Iris pigment epithelial cell (primary cell): ENCODE measurements at places on chromosomes 12 and 14.

DNA sequence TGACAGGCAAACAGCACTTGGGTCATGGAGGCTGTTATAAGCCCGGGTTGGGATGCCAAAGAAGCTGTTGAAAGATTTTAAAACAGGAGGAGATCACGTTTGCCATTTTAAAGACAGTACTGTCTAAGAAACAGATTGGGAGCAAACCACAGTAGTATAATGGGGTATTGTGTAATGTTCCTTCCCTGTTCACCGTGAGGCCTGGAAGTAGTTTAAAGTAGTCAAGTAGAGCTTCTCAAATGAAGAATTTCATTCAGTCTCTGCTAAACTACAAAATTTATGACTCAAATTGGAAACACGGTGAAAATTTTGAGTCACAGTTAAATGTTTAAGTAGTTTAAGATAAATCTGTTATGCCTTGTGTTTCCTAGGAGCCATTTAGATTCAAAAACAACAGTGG lies 35.8 kb downstream of the ATP2A2 start:
- peak; percentile 88 for DNase-seq

DNA sequence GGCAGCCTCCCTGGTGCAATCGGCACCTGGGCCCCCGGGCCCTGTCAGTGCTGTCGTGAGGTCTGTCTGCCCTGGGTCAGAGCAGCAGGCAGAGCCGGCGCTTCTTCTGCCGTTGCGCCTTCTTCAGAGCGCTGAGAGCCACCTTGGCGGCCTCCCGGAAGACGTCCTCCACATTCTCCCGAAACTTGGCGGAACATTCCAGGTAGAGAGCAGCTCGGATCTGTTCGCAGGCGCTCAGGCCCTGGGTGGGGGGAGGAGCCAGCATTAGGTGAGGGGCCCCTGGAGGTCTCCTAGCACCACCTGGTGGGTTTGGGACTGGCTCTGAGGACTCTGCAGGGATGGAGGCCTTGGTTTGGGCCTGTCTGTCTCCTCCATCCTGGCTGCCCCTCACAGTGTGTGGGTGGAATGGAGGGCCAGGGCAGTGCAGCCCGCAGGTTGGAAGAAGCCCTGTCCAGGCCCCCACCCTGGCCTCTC lies 14.0 kb downstream of the RHOF start:
- DNase-seq = no peak

GRCh38 chr14:102853648-102854047 lies 68.8 kb upstream of the AMN start:
- no peak for DNase-seq

GRCh38 chr12:112927925-112928324 lies 10.3 kb upstream of the OAS3 start:
- no peak for DNase-seq

GRCh38 chr12:124764451-124764850 lies 99.2 kb downstream of the SCARB1 start:
- DNase-seq = peak; percentile 89

- DNase-seq = no peak
These were observed 13.9 kb downstream of the MFAP5 start for GRCh38 chr12:8648576-8649205.

DNA sequence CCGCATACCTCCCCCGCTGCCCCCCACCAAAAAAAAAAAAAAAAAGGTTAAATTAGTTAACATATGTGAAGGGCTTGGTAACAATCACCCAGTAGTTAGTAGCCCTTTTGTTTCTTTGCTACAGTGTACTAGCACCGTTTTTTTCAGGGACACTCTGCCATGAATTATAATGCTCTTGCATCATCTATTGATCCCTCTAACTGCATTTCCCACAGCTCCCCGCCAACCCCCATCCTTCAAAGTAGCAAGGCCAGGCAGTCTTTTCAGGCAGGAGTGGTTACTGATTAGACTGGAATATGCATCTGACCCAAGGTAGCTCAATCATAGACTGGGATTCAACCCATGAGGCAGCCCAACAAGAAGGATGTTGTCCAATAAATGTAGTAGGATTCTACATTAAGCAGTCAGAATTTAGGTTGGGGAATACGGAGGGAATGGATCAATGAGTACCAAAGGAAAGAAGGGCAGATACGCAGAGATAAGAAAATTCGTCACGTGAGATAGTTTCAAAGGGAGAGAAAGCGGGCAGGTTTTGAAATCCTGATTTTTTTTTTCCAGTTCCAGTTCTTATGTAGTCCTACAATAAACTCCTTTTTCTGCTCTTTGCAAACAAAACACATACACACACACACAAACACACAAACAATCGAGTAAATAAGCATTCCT lies 39.8 kb upstream of the CRACR2A start:
- no peak for DNase-seq

- no peak for DNase-seq
These were observed 128.7 kb downstream of the CPNE8 start for GRCh38 chr12:38776647-38777046.

GRCh38 chr14:31837031-31837430 lies 240.1 kb upstream of the ARHGAP5 start:
- no peak for DNase-seq

- DNase-seq = peak; percentile 21
These were observed 527.2 kb downstream of the NRXN3 start for GRCh38 chr14:78697341-78697740.

GRCh38 chr12:5210179-5210922 lies 166.7 kb downstream of the KCNA5 start:
- DNase-seq = no peak
